Activated T-cell treated with anti-CD3 and anti-CD28 coated beads for 24 hours (primary cell): ENCODE measurements at places on chromosomes 7 and 10.

DNA sequence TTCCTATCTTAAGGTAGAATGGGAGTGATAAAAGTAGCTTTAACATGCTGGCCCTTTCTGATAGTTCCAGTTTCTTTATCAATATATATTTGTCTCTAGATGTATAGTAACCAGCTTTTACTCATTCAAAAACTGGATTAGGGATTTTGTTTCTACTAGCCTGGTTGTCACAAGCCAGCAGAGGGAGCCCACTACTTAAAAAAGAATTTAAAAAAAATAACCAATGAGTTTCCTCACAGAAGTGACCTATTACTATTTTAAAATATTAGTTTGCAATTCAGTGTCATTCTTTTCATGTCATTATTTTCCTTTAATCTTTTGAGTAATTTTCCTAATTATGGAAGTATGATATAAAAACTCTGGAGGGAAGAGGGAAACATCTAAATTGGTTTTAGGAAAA lies 142.1 kb downstream of the PHTF2 start:
- DNase-seq, result no peak

DNA sequence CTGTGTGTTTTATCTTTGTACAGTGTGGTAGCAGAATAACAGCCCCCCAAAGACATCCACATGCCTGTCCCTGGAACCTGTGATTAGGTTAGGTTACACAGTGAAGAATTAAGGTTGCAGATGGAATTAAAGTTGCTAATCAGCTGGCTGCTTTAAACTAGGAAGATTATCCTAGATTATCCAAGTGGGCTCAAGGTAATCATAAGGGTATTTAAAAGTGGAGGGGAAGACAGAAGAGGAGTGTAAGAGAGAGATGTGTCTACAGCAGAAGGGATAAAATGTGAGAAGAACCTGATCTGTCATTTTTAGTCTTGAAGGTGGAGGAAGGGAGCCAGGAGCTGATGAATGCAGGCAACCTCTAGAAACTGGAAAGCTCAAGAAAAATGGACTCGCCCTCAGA lies 117.6 kb downstream of the ARHGAP22 start:
- DNase-seq, result no peak

DNA sequence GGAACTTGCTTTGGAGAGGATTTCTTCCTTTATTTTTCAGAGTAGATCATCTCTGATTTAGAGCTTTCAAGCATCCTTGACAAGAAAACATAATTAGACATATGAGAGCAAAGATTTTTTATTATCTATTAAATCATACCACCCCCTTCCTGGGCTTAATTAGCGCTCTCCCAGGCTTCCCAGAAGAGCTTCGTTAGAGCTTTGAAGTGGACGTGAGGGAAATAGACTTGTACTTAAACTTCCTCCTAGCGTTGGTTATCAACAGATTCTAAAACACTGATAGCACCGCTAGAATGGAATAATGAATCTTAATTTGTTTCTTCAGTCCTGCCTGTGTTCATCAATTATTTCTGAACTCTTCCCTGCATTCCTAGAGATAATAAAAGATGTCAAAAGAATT lies 173.9 kb upstream of the STK17A start:
- DNase-seq, result no peak

DNA sequence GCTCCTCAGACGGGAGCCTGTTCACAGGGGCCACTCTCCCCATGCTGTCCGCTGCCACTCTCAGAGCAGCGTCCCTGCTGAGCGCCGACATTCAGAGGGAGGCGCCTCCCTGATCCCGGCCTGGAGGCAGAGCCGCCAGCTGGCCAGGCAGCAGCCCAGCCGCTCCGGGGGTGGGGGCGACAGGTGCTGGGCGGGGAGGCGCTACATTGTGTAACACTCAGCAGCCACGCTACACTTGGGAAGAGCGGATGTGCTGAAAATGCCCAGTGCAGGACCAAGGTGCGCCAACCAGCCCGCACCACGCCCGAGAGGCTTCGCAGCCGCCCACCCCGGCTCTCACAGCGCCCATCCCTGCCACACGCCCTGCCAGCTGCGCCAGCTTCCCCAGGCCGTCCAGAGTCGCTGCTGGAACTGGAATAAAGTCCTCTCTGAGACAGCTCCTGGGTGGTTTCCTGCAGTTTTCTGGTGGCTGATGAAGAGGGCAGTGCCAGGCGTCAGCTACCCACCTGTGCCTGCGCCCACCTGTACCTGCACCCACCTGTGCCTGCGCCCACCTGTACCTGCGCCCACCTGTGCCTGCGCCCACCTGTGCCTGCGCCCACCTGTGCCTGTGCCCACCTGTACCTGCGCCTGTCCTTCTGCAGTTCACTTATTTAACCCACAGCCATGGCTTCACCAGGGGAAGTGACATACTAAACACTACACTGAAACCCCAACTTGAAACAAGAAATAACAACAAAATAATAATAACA lies 25.7 kb downstream of the STK32C start:
- DNase-seq, result no peak

GRCh38 chr10:124652701-124653100 lies 91.5 kb downstream of the FAM53B start:
- DNase-seq, result no peak

- DNase-seq, result no peak
Measured at GRCh38 chr7:125425506-125425905, 495.9 kb upstream of the POT1 start.

GRCh38 chr10:33760056-33760943 lies 425.8 kb upstream of the NRP1 start:
- DNase-seq, result no peak

DNA sequence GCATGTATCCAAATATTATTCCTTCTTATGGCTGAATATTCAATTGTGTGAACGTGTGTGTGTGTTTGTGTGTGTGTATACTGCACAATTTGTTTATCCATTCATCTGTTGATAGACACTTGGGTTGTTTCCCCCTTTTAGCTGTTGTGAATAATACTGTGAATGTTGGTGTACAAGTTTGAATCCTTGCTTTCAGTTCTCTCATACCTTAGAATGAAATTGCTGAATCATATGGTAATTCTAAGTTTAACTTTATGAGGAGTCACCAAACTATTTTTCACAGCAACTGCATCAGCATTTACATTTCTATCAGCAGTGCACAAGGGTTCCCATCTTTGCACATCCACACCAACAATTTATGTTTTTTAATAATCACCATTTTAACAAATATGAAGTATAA lies 86.9 kb upstream of the GATAD1 start:
- no peak for DNase-seq

GRCh38 chr7:95960706-95961244 lies 188.4 kb downstream of the DYNC1I1 start:
- no peak for DNase-seq

GRCh38 chr10:130774871-130775270 lies 536.6 kb downstream of the TCERG1L start:
- DNase-seq, result no peak

- DNase-seq, result peak; percentile 7
Measured at GRCh38 chr7:74174606-74175082, 488 bp downstream of the EIF4H start.

DNA sequence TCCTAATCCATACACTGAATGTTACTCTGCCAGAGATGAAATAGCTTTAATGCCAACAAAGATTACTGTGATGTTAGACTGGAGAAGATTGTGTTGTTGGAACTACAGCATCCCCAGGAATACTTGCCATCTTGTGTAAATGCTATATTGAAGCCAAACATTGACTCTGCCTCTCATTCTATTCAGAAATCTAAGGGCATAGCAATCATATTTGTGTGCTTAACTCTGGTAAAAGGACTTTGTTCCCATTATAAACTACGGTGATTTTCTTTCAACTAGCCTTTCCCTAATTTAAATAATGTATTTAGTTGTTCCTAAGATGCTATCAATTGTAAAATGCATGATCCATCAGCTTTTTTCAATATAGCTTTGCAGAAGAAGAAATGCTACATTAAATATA lies 498.4 kb upstream of the LRRN3 start:
- DNase-seq, result no peak

DNA sequence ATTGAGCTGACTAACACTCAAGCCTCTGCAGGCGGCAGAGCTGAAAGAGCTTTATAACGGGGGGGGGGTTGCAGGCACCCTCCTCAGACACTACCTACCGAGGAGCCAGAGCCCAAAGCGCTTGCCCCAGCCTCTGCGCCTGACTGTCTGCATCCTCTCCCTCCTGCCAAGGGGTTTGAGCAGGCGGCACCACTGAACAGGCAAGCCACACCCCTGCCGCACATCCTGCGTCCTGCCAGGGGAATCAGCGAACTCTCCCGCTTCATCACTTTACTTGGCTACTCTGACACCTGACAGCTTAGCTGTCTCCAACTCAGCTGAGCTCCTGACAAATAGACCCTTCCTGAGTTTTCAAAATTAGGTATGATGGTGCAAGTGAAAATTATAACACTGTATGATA lies 432.6 kb upstream of the ANKRD30A start:
- no peak for DNase-seq

DNA sequence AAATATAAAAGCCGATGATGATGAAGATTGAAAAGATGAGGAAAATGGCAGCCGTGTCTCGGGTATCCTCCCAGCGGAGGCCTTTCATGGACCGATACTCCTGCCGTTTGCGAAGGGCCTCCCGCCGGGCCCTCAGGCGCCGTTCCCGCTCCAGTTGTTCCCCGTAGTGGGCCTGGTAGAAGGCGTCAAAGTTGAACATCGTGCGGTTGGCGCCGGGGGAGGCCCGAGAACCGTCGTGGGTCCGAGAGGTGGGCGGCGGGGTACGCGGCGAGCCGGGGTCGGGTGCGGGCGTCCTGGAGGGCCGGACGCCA lies 553 bp downstream of the DNAJC30 start:
- DNase-seq, result no peak
